ENCODE measurements at places on chromosomes 1 and 21.

GRCh38 chr21:35316933-35317332 lies 267.8 kb upstream of the RUNX1 start:
- DNase-seq: peak; percentile 21

GRCh38 chr1:161139766-161140165 lies 7.3 kb upstream of the DEDD start:
- DNase-seq: peak; percentile 80

DNA sequence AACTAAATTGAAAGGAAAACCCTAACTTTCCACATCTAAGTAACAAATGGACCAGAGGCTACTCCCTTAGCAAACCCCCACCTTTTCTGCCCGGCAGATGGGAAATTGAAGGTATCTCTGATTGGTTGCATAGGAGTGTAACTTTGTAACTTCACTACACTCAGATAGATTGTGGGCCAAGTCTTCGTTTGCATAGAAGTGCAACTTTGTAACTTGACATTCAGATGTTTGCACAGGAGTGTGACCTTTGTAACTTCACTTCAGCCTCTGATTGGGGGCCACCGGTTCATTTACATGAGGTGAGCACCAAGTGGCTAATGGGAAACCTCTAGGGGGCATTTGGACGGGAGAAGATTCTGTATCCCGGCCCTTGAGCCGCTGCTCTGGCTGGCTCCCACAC lies 59.4 kb downstream of the C1orf94 start:
- no peak for DNase-seq

DNA sequence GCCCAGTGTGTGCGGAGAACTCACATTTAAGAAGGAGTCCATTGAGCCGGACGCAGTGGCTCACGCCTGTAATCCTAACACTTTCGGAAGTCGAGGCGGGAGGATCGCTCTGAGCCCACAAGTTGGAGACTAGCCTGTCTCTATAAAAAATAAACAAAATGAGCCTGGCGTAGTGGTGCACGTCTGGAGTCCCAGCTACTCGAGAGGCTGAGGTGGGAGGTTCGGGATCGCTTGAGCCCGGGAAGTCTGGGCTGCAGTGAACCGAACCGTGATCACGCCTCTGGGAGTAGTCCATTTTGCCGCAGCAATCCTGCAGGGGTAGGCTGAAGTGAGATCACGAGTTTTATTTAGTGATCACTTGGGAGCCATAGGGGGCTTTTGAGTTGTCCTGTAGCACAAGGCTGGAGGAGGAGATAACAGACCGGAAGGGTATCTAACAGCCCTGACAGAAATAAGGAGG lies 497 bp upstream of the FUCA1 start:
- peak; percentile 73 for DNase-seq

- peak; percentile 42 for DNase-seq
These were observed 8.4 kb upstream of the PIGR start for GRCh38 chr1:206954459-206955342.

GRCh38 chr1:15352128-15352957 lies 57.3 kb upstream of the EFHD2 start:
- DNase-seq: peak; percentile 14

- DNase-seq: no peak
These were observed 104.6 kb downstream of the DIRAS3 start for GRCh38 chr1:67945733-67946374.

- no peak for DNase-seq
These were observed 841.8 kb upstream of the ADGRL4 start for GRCh38 chr1:79848316-79848715.

DNA sequence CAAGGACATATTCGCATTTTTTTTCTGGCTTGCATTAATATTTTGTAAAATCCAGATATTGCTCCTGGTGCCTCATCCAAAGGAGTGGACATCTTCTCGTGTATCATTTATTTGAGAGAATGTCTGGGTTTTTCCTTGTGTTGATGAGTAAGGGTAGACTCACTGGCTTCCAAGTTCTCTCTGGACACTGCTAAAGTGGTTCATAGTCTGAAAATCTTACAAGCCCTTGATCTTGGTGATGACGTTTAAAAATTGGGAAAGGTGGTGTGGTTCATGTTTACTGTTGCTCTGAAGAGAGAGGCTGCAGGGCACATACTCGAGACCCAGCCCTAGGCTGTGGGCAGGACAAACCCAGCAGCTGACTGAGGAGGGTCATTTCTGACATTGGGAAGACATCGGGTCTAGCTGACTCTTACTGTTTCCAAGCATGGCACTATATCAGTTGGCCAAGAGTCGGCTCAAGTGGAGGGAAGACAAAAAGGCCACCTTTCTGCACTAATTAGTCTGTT lies 296.2 kb downstream of the LMX1A start:
- no peak for DNase-seq

- DNase-seq: no peak
These were observed 30.2 kb downstream of the EYA3 start for GRCh38 chr1:28058168-28058567.

DNA sequence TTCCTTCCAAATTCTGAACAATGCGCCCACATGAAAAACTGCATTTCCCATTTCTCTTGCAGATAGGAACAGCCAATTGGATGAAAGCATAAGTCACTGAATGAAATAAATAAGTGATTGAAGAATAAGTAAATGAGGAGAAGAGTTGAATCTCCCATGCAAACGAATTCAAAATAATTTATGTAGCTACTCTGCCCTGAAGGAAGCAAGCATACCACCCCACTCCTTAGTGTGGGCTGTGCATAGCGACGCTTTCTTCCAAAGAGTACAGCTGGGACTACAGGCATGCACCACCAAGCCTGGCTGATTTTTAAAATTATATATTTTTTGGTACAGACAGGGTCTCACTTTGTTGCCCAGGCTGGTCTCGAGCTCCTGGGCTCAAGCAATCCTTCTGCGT lies 16.5 kb upstream of the RIMKLA start:
- no peak for DNase-seq

GRCh38 chr1:7120863-7121621 lies 335.8 kb downstream of the CAMTA1 start:
- DNase-seq: peak; percentile 24

GRCh38 chr1:32724678-32725614 lies 22.4 kb upstream of the SYNC start:
- DNase-seq: peak; percentile 90

DNA sequence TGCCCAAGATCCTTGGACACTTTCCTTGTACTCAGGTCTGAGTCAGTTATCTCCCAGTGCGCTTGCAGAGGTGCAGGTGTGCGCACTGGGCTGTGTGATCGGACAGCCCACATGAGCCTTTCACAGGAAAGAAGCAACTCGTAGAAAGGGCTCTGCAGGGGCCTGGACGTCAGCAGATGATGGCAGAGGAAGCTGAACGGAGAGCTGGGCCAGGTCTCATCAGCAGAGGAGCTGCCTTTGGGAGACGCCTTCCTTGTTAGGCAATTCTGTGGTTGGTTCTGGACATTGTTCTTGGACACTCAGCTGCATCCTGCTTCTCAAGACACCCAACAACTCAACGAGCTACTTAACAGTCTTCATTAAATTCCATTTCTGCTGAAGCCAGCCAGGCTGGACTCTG lies 7.5 kb upstream of the PROK1 start:
- DNase-seq: no peak

DNA sequence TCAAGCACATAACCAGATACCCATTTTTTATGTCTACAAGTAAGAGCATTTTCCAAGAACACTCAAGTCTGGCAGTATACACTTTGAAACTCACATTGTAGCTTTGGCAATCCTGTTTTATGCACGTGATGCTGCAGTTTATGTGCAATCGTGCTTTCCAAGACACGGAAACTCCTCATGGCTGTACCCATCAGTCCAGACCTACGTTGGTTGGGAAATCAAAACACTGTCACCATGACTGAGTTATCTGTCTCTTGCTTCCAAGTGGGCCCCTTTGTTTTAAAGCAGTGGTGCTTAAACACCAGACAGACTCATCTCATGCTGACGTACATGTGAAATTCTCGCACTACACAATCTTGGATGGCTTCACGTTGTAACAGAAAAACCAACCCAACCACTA lies 192.8 kb downstream of the LTN1 start:
- no peak for DNase-seq

Measured in OCI-M1 (cell line).